Parietal lobe (tissue), 2 donors: ENCODE measurements at places on chromosomes 2 and 18. TPM values are rescaled to one million over a fixed set of nuclear protein-coding genes. Genes with fewer than 3 reads are reported as not detected.

ASB3 gene
- total RNA-seq = 117 TPM

ANO7 gene
- 0.63 TPM for total RNA-seq

C18orf32 gene
- total RNA-seq = 41.6 TPM

FAM124B gene
- 6.9 TPM for total RNA-seq

LBX2 gene
- not detected for total RNA-seq

TP53I3 gene
- 17.2 TPM for total RNA-seq

SPP2 gene
- total RNA-seq = not detected

CNTNAP5 gene
- 65.1 TPM for total RNA-seq

UGT1A3 gene
- not detected for total RNA-seq

LDLRAD4 gene
- total RNA-seq = 299 TPM

UXS1 gene
- total RNA-seq = 69.5 TPM

TSN gene
- total RNA-seq = 61.0 TPM

ZC3H6 gene
- 40.1 TPM for total RNA-seq

LINC00305 gene
- total RNA-seq = not detected

CD8A gene
- total RNA-seq = 1.3 TPM

CAPN10 gene
- 52.9 TPM for total RNA-seq

ITGA4 gene
- total RNA-seq = 9.4 TPM

SOWAHC gene
- total RNA-seq = 34.1 TPM

CRYGD gene
- not detected for total RNA-seq

DYNAP gene
- not detected for total RNA-seq

TMEM182 gene
- total RNA-seq = 4.1 TPM

HOXD13 gene
- not detected for total RNA-seq

GAL3ST2 gene
- total RNA-seq = 1.3 TPM

SCYGR7 gene
- not detected for total RNA-seq

TAF1B gene
- total RNA-seq = 58.5 TPM

TFCP2L1 gene
- under 0.01 TPM for total RNA-seq

ARHGEF4 gene
- 47.9 TPM for total RNA-seq

TUBA4B gene
- total RNA-seq = not detected

ARHGAP28 gene
- 17.5 TPM for total RNA-seq

CFAP65 gene
- 0.63 TPM for total RNA-seq

CENPA gene
- 1.3 TPM for total RNA-seq

TEX44 gene
- total RNA-seq = not detected

PTPRN gene
- 30.7 TPM for total RNA-seq

ARHGAP25 gene
- 1.3 TPM for total RNA-seq

ALPG gene
- not detected for total RNA-seq

C1GALT1C1L gene
- total RNA-seq = not detected

NTSR2 gene
- not detected for total RNA-seq

MALL gene
- total RNA-seq = 1.3 TPM

PPP1CB gene
- 225 TPM for total RNA-seq
